HFFc6 (cell line): ENCODE measurements at places on chromosomes 2 and 18. TPM values are rescaled to one million over a fixed set of nuclear protein-coding genes. Genes with fewer than 3 reads are reported as not detected.

FSHR gene
- not detected in 3 replicates for total RNA-seq

TGFA gene
- 0.05 to 0.21 TPM (median 0.20 TPM) in 3 replicates for total RNA-seq

RNF144A gene
- total RNA-seq = not detected in 3 replicates

KYNU gene
- 0.34 TPM in 1 of 2 replicates, not detected in the other for total RNA-seq

CIB4 gene
- not detected in 3 replicates for total RNA-seq

FLACC1 gene
- total RNA-seq = 0.66 to 1.7 TPM (median 1.4 TPM) in 3 replicates

KCNG3 gene
- not detected in 3 replicates for total RNA-seq

SUCLG1 gene
- 73.0 to 80.6 TPM (median 79.4 TPM) in 3 replicates for total RNA-seq

TMEM178A gene
- 0.60 and 0.70 TPM in 2 replicates for total RNA-seq

EPB41L3 gene
- 1.2 to 17.0 TPM (median 11.9 TPM) in 3 replicates for total RNA-seq

LAMA3 gene
- 0.48 to 2.3 TPM (median 1.7 TPM) in 3 replicates for total RNA-seq

ERMN gene
- total RNA-seq = not detected in 3 replicates

ST6GAL2 gene
- total RNA-seq = 0.12 to 0.14 TPM in 2 of 3 replicates, not detected in the other

ADAM23 gene
- 0.57 to 1.3 TPM (median 0.77 TPM) in 3 replicates for total RNA-seq

MAL gene
- not detected in 3 replicates for total RNA-seq

USP34 gene
- 50.3 and 60.5 TPM in 2 replicates for total RNA-seq

DNER gene
- total RNA-seq = 2.7 TPM in 1 of 2 replicates, not detected in the other

SUPT7L gene
- 23.8 to 24.9 TPM (median 24.2 TPM) in 3 replicates for total RNA-seq

UBXN4 gene
- 72.0 to 80.6 TPM (median 77.8 TPM) in 3 replicates for total RNA-seq

NBEAL1 gene
- total RNA-seq = 24.6 and 28.4 TPM in 2 replicates

RIT2 gene
- total RNA-seq = not detected in 3 replicates

MEIS1 gene
- 66.8 to 72.7 TPM (median 69.1 TPM) in 3 replicates for total RNA-seq

CNGA3 gene
- 0.11 to 0.78 TPM (median 0.52 TPM) in 3 replicates for total RNA-seq

SCLY gene
- 10.2 and 11.3 TPM in 2 replicates for total RNA-seq
